ENCODE measurements at places on chromosomes 1 and 21. TPM values are rescaled to one million over a fixed set of nuclear protein-coding genes. Genes with fewer than 3 reads are reported as not detected.

GRCh38 chr1:186214791-186215190 is 160.3 kb downstream of the TPR start:
- no peak overlapping the region for H3K27ac ChIP-seq
- no peak for DNase-seq
- H3K36me3 ChIP-seq, result no peaks in the 10 kb centered on the region
- no peaks in the 10 kb centered on the region for H3K4me1 ChIP-seq
- no peak overlapping the region for H3K4me3 ChIP-seq

DNA sequence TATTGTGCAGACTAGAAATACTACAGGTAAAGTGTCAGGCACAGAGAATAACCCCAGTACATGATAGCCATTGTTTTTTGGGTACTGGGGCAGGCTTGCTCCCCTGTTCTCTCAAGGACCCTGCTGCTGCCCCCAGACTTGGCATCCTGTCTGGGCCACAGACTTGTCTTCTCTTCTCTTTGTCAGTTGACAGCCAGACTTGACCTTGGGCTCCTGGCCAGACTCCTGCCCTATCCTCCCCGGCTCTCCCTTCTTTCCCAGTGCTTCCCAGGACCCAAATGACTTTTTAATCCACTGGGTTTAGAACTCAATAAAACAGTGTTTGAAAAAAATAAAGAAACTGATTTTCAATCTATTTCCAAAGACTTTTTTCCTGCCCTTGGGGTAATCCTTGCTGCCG is 43.2 kb downstream of the ZSCAN20 start:
- no peaks in the 10 kb centered on the region for H3K27me3 ChIP-seq
- no peak overlapping the region for H3K27ac ChIP-seq
- H3K4me1 ChIP-seq, result no peaks in the 10 kb centered on the region
- H3K36me3 ChIP-seq, result no peaks in the 10 kb centered on the region
- H3K4me3 ChIP-seq, result no peak overlapping the region

CD58 gene
- 25.3 TPM for total RNA-seq

LY9 gene
- 0.36 TPM for total RNA-seq

All from sigmoid colon (tissue), 7 donors.